CD8-positive, alpha-beta memory T cell (primary cell): ENCODE measurements at places on chromosomes 1 and 21. TPM values are rescaled to one million over a fixed set of nuclear protein-coding genes. Genes with fewer than 3 reads are reported as not detected.

MEGF6 gene
- total RNA-seq: 12.0 TPM

GRCh38 chr1:70314706-70315304, 39.7 kb downstream of the ANKRD13C start:
- no peak for DNase-seq

DNA sequence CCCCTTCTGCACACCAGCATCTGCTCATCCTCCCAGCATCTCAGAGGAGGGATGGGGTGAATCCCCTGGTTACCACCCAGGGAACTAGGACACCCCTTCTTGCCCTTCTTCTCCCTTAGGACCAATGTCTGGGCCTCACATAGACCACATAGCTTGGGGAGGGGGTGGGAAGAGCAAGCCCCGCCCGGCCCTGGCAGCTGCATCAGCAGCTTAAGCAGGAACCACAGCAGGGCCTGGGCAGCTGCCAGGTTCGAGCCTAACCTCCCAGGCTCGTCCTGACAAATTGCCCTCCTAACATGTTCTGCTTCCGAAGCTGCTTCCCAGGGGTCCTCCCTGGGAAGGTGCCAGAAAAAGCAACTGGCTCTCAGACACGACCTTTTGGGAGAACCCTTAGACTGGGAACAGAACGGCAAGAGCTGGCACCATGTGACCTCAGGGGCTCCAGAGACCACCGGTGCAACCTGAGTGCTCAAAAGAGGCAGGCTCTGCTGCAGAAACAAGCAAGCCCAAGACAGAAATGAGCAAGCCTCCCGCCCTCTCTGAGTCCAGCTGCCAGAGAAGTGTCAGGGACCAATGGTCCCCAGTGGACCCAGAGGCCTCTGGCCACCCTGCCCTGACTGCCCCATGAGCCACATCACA, 18.4 kb upstream of the CLSTN1 start:
- no peak for DNase-seq

DNA sequence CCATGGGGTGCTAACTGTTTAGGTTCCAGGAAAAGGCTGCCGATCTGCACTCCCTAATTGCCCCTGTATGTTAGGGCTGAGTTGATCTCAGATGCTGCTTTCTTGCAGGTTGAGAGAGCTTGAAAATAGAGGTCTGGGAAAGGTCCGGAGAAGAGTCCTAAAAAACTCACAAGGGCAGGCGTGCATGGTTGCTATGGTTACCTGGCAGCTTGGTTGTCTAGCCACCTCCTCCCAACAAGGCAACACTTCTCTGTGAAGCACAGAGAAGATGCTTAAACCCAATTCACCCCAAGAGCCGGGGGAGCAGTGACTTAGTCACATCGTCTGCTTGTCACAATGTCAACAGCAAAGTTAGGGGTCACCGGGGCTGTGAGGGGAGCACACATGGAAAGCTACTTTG, 31.0 kb upstream of the LRRC52 start:
- no peak for DNase-seq

DNA sequence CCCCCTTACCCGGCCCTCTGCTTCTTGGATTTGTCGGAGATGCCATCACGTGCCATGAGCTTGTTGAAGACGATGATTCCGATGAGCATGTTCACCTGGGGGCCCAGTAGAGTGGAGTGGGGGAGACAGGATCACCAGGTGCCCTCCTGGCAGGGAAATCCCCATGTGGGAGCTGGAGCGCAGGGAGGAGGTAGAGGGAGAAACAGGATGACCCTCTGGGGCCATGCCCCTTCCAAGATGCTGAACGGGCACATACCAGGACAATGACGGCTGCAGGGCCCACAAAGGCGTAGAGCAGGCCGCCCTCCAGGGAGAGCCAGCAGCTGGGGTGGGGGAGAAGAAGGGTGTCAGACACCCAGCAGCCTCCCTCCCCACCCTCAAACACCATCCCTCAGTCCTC, 28.6 kb downstream of the ADGRB2 start:
- DNase-seq: no peak

- DNase-seq: no peak
These were observed 98.9 kb downstream of the TMEM53 start for GRCh38 chr1:44575396-44575795.

GRCh38 chr1:29511436-29511835, 275.1 kb downstream of the PTPRU start:
- DNase-seq: no peak

MYOG gene
- not detected for total RNA-seq

- no peak for DNase-seq
These were observed 32.9 kb downstream of the ARHGEF10L start for GRCh38 chr1:17572264-17572985.
